Kidney epithelial cell (primary cell): ENCODE measurements at places on chromosomes 13 and 19. TPM values are rescaled to one million over a fixed set of nuclear protein-coding genes. Genes with fewer than 3 reads are reported as not detected.

Gene NLRP7
- not detected in 2 replicates for total RNA-seq

Gene KLK15
- total RNA-seq = not detected in 2 replicates

Gene IGFL2
- not detected in 2 replicates for total RNA-seq

Gene TSKS
- not detected in 2 replicates for total RNA-seq

DNA sequence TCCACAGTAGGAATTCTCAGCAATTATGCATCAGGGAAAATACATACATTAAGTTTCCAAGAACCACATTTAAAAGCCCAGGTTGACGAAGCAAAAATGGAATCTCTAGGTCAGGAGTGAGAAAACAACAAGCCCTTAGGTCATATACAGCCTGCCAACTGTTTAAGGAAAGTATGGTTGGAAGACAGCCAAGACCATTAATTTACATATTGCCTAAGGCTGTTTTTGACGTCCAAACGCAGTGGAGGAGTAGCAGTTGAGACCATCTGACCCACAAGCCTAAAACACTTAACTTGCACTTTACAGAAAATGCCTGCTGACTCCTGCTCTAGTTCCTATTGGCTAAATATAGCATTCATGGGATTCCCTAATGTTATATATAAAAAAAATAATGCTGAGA lies 299.0 kb downstream of the ITGBL1 start:
- no peak for DNase-seq

Gene ZDHHC20
- 49.6 and 51.9 TPM in 2 replicates for total RNA-seq

DNA sequence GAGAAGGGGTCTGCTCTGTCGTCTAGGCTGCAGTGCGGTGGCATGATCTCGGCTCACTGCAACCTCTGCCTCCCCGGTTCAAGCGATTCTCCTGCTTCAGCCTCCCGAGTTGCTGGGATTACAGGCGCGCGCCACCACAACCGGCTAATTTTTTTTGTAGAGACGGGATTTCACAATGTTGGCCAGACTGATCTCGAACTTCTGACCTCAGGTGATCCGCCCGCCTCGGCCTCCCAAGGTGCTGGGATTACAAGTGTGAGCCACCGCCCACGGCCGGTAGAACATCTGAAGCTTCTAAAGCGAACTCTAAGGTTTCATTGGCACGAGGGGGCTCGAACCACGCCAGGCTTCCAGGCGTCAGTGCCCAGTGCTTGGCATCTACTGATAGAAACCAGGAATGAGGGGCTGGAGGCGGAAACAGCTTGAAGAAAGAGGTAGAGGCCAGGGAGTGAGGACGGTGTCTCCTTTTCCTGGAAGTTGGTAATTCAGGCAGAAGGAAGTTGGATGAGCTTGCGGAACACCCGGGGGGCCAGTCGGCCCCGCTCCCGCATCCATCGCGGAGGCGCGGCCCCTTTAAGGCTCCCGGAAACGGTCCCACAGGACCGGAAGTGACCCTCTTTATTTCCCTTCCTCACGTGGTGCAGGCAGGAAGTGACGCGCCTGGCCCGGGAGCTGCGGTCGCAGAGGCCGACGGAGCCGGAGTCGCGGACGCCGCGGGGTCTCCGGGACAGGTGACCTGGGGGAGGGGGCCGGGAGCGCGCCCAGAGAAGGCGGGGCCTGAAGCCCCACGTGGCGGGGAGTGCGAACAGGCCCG lies at the start of gene CCDC9:
CCDC9 (plus strand) TSS at position 647 of the 814 bp plus-strand sequence. CDS start 1,876 bp downstream, outside the sequence.
- peak; percentile 85 for DNase-seq

Gene FAM187B
- total RNA-seq = not detected in 2 replicates

GRCh38 chr13:97935071-97935470 lies 18.4 kb upstream of the IPO5 start:
- no peak for DNase-seq

DNA sequence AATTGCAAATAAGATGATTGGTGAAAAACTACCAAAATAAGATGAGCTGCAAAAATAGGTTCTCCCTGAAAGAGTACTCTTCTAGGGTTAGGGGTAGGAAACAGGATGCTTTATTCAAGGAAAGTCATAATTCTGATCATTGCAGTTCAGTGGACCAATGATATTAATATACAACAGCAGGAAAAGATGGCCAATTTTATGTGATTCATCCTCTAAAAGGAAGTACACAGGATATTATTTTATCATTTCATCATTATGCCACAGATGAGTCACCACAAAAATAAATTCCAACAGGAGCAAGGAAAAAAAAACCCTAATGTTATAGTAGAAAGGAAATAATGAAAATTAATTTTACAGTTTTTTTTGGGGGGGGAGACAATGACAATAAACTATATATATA lies 205.0 kb downstream of the NALCN start:
- no peak for DNase-seq

GRCh38 chr19:2320049-2320448 lies 8.3 kb downstream of the LSM7 start:
- DNase-seq = no peak

Gene PTH2
- total RNA-seq = not detected in 2 replicates

- DNase-seq = no peak
These were observed 286.3 kb upstream of the DACH1 start for GRCh38 chr13:72153272-72153671.

Gene AP1M2
- total RNA-seq = 73.7 and 86.8 TPM in 2 replicates

DNA sequence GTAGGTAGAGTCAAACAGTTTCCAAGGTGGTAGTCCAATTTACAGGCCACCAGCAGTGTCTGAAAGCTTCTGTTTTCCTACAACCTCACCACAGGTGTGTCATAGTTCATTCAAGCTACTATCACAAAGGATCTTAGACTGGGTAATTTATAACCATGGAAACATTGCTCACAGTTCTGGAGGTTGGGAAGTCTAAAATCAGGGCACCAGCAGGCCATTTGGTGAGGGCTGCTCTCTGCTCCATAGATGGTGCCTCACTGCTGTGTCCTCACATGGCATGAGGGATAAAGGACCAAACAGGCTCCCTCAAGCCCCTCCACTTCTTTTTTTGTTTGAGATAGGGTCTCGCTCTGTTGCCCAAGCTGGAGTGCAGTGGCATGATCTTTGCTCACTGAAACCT lies 60.6 kb downstream of the ING1 start:
- DNase-seq = no peak

Gene ZNF829
- 3.0 and 4.0 TPM in 2 replicates for total RNA-seq

DNA sequence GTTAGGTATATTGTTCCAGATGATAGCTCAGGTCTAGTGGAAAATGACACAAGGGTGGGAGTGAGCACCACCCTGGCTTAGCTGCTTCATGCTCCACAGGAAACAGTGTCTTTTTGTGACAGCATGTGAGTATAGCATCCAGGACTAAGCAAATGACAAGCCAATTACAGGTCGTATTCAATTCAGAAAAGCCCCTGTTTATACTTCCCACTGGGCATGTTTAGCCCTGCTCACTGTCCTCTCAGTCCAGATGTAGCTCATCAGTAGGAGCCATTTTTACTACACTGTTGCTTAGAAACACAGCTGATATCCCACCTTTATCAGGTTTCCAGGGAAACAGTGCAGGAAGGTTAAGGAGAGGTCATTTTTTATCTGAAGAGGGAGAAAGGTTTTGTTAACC lies 8.0 kb downstream of the ABHD13 start:
- no peak for DNase-seq

Gene EMC10
- total RNA-seq = 256 and 274 TPM in 2 replicates

DNA sequence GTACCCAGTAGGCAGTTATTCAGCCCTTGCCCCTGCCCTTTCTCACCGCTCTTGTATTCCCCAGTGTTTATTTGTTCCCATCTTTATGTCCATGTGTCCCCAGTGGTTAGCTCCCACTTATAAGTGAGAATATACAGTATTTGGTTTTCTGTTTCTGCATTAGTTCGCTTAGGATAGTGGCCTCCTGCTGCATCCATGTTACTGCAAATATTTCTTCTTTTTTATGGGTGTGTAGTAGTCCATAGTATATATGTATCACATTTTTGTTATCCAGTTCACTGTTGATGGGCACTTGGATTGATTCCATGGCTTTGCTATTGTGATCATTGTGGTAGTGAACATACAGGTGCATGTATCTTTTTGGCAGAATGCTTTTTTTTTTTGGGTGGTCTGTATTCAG lies 32.7 kb downstream of the URI1 start:
- DNase-seq = no peak

Gene ZNF568
- 5.7 and 6.8 TPM in 2 replicates for total RNA-seq

GRCh38 chr13:53560556-53560955 lies 531.9 kb downstream of the OLFM4 start:
- DNase-seq = no peak

- no peak for DNase-seq
These were observed 6.0 kb downstream of the DBP start for GRCh38 chr19:48631225-48631624.

DNA sequence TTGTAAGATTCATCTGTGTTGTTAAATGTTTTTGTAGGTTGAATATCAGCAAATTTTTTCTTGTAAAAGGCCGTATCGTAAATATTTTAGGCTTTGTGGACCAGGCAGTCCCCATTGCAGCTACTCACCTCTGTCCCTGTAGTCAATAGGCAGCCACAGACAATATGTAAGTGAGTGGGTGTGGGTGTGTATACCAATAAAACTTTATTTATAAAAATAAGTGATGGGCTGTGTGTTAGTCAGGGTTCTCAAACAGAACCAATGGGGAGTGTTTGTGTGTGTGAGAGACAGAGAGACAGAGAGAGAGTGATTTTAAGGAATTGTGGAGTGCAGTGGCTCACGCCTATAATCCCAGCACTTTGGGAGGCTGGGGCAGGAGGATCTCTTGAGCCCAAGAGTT lies 37.6 kb upstream of the NFIC start:
- DNase-seq = no peak

DNA sequence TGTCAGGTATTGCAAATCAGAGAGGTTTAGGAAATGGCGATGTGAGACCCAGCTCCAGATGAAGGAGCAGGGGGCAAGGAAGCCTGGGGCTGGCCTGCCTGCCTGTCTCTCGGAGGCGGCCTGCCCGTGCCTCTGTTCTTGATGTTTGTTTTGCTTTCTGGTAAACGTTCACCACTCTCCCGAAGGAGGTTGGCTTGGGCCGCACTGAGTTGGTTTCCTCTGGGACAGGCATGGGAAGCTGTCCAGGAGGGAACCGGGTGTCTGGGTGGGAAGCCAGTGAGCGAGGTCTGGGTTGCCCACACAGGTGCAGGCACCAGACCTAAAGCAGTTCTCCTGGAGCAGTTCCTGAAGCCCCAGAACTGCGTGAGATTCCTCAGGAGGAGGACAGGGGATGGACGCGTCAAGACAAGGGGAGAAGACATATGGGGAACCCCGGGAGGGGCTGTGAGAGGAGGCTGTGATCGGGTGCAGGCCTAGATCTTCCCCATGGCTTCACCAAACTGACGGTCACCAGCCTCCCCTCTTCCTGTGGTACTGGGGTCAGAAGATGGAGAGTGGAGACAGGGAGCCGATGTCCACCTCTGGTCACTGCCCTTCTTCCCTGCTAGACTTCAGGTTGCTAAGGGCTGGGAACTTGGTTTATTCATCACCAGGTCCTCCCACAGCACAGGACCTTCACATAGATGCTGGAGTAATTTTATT lies 15.2 kb downstream of the COL4A2 start:
- DNase-seq = no peak

Gene ZSCAN1
- total RNA-seq = not detected in 2 replicates

Gene STOML3
- total RNA-seq = not detected in 2 replicates

Gene NXNL1
- not detected in 2 replicates for total RNA-seq

GRCh38 chr19:38674388-38675171 lies 27.1 kb downstream of the ACTN4 start:
- no peak for DNase-seq

DNA sequence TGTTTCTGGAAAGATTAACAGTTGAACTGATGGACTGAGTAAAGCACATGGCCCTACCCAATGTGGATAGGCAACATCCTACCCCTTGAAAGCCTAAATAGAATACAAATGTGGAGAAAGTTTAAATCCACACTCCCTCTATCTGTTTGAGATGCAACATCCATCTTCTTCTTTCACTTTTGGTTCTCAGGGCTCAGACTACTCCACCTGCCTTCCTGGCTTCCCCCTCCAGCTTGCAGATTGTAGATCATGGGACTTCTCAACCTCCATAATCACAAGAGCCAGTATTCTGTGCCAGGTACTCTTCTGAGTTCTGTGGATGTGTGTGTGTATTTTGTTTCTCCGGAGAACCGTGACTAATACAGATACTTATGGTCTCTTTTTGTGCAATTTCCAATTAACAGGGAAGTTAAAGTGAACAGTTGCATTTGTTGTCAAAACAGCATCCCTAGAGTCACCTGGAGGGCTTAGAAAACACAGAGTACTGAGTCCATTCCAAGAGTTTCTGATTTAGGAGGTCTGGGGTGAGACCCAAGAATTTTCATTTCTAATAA lies 590.3 kb upstream of the MIR17HG start:
- DNase-seq = no peak

Gene TPGS1
- 52.7 and 68.8 TPM in 2 replicates for total RNA-seq

GRCh38 chr19:17075864-17076542 lies 426 bp downstream of the MYO9B start:
- DNase-seq = no peak

- DNase-seq = no peak
These were observed 34.3 kb downstream of the MICU2 start for GRCh38 chr13:21569686-21570085.

GRCh38 chr19:49017041-49017665 lies at the start of gene LHB:
TSS of gene LHB (minus strand) at chr19:49017091. CDS start at chr19:49017081, 10 bp downstream.
- DNase-seq = no peak

Gene PRR36
- total RNA-seq = 1.0 and 1.2 TPM in 2 replicates

Gene KIR2DL1
- not detected in 2 replicates for total RNA-seq

DNA sequence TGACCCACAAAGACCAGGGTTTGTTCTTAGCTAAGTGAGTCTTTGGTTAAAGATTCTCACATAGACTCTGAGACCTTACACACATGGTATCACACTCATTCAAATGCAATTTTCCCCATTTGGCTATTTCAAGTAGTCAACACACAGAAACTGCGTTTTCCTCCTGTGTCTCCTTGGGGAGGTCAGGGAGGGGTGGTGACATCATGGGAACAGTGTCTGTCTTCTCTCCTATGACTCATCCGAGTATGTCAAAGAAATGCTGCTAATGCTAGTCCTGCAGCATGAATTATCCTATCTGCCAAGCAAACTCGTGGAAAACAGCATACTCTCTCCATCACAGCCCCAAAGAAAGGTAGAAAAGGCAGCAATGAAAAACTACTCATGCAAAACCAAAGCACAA lies 100.2 kb downstream of the ENOX1 start:
- peak; percentile 83 for DNase-seq

GRCh38 chr13:112775791-112776279 lies 86.0 kb downstream of the ATP11A start:
- no peak for DNase-seq

GRCh38 chr19:54191011-54191810 lies at the start of gene TSEN34:
TSS of gene TSEN34 (plus strand) at chr19:54191308. CDS start at chr19:54191365, 57 bp downstream.
- no peak for DNase-seq

Gene LENG9
- 0.75 and 3.6 TPM in 2 replicates for total RNA-seq

DNA sequence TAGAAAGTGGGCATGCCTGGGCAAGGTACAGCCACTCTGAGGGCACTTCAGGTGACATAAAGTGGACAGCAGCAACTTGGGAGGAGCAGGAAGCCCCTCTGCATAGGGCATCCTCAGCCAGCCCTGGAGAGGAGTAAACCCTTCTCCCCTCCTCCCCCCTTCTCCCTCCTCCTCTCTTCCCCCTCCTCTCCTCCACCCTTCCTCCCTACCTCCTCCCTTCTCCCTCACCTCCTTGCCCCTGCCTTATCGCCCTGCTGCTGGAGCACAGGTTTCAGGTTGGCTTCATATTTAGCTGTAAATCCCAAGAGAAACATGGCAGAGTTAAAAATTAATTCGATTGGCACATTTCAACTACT lies 30.5 kb upstream of the ATP12A start:
- DNase-seq = no peak

GRCh38 chr13:22561581-22561980 lies 619.2 kb upstream of the SGCG start:
- DNase-seq = peak; percentile 4

- no peak for DNase-seq
These were observed 3.2 kb downstream of the LSM4 start for GRCh38 chr19:18319591-18320135.
